ENCODE measurements at places on chromosomes 2 and 18. TPM values are rescaled to one million over a fixed set of nuclear protein-coding genes. Genes with fewer than 3 reads are reported as not detected.

Gene HK2
- 61.9 TPM for total RNA-seq

- H3K36me3 ChIP-seq = no peaks in the 10 kb centered on the region
- H3K27ac ChIP-seq = no peak overlapping the region
- H3K27me3 ChIP-seq = peaks cover 4% of the 10 kb centered on the region
Observed at GRCh38 chr2:217256251-217256650, 396.4 kb upstream of the TNP1 start.

Gene SGPP2
- not detected for total RNA-seq

DNA sequence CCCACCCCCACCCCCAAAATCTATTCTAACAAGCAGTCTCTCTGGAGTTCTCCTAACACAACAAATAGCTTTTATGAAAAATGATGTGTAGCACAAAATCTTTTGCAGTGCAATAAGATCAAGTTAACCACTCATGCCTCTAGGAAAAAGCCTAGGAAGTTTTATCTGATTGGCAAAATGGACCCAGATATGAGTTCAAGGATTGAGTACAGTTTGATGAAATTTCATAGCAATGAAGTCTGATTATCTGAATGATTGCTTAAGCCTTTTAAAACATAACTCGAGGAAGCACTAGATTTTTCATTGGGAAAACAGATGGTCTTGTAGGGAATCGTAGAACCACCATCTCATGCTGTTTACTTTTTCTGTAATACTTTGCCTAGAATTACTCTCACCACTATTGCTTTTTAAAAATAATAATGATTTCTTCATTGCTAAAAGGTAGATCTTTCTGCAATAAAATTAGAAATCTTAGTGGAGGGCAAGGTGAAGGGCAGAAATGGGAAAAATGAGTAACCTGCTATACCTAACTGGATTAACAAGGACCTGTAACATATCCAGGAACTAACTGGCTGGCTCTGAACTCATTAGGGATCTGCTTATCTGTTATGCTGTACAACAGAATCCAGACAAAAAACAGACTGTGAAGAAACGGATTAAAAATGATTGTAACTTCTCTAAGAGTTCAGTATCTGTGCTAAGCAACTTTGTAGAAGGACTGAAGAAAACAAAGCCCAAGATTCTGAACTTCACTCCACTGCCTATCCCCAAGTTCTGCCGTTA, 73.7 kb upstream of the ETAA1 start:
- no peak overlapping the region for H3K4me3 ChIP-seq
- H3K27ac ChIP-seq = no peak overlapping the region
- H3K27me3 ChIP-seq = no peaks in the 10 kb centered on the region
- H3K4me1 ChIP-seq = peaks cover 23% of the 10 kb centered on the region
- no peaks in the 10 kb centered on the region for H3K36me3 ChIP-seq
- DNase-seq = no peak

DNA sequence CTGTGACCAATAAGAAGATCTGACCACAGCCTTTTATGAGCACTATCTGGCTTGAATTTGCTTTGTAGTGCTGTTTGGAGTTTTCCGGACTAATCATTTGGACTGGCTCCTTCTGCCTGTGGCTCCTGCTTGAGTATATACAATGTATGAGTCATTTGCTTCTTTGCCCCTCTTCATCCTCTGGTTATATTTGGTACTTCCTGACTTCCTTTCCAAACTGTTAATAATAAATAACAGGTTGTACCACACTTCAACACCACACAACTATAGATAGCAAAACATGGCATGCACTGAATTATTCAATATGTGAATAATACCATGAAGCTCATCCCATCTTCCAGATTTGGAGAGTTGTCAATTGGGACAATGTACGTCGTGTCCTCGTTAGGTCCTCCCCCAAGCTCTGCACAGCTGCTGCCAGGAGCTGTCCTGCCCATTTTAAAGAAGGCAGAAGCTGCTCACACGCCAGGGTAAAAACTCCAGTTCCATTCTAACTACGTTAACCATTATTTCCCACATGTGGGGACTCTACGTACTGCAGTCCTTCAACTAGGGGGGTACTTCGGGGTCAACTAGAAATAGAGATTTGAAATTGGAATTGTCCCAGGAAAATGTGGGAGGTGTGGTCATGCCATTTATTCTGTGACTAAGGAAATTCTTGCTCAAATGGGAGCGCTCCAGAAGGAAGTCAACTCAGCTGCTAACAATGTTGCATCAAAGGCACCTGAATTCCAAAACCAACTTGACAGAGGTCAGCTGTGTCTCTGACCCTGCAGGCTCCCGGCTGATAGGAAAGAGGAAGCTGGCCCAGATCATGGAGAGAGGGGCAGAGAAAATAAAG, 38.1 kb downstream of the ST8SIA5 start:
- H3K4me1 ChIP-seq = 0 out of 2 replicates have a peak, but pooled peaks cover 6% of the 10 kb centered on the region
- H3K27ac ChIP-seq = no peak overlapping the region
- no peaks in the 10 kb centered on the region for H3K36me3 ChIP-seq
- H3K27me3 ChIP-seq = no peaks in the 10 kb centered on the region
- no peak for DNase-seq

All from H1 (cell line).